ENCODE measurements at places on chromosomes 5 and 9.

- no peak for DNase-seq
These were observed at the start of gene BTNL9 for GRCh38 chr5:181039931-181040630. BTNL9 (plus strand) TSS chr5:181040266; CDS start chr5:181045490, 5,224 bp downstream.

- no peak for DNase-seq
These were observed 66.3 kb downstream of the PSAT1 start for GRCh38 chr9:78363221-78363620.

DNA sequence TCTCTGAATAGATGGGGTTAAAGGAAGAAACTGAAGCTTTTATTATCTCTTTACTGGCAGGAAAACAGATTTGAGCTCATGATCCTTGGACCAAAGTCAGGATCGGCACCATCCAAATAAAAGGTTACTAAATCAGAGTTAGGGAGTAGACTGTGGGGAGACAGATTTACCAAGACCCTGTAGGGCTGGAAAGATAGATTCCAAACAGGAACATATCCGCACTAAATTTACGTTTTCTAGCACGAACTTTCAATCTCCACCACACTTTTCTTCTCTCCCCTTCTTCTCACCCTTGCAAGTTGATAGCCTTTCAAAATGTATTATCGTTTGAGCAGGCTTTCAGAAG is 120.0 kb upstream of the HMHB1 start:
- DNase-seq = no peak

DNA sequence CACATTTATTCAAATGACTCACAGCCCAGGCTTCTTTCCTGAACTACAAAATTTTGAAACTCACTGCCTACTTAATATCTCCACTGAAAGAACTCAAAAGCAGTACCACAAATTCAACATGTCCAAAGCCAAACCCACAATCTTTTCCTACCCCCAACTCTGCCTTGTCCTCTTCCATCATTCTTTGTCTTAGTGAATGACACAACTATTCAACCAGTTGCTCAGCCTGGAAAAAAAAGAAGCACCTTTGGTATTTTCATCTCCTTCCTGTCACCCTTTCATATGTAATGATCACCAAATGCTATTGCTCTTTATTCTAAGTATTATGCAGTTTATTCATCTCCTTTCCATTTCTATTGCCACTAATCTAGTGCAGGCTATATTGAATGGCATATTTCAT is 216.3 kb downstream of the TMEM232 start:
- no peak for DNase-seq

- DNase-seq = no peak
These were observed 11.6 kb downstream of the NAIP start for GRCh38 chr5:71013575-71013974.

- DNase-seq = no peak
These were observed 81.1 kb downstream of the PDZD2 start for GRCh38 chr5:31720004-31720403.

DNA sequence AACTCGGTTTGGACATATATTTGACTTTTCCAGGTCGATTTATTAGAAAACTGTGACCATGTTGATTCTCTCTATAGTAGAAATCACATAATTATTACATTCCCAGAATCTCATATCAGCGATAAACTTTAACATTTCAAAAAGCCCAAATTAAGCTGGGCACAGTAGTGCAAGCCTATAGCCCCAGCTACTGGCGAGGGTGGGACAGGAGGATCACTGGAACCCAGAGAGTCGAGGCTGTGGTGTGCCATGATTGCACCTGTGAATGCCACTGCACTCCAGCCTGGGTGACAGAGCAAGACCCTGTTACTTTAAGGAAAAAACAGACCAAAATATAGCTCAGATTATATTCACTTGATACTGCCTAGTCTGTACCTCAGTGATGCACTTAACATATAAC is 128.9 kb downstream of the CPLANE1 start:
- no peak for DNase-seq

- no peak for DNase-seq
These were observed 821 bp upstream of the VCP start for GRCh38 chr9:35073279-35073612.

DNA sequence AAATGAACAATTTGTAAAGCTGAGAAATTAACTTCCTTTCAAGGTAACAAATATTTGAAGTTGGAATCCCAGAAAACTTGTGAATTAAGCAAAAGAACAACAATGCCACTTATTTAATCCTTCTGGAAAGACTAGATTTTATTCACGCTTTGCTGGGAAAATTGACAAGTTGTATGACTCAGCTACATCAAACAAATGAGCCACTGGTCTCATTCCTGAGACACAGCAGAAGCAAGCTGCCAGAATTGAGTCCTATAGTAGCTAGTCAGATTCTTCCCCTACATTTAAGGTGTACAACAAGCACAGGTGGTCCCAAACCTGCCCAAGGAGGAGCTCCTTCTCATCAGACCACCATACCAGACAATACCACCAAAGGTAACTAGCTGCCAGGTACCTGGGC is 280.7 kb downstream of the SPOCK1 start:
- no peak for DNase-seq

GRCh38 chr5:107476783-107477182 is 194.0 kb downstream of the EFNA5 start:
- no peak for DNase-seq

DNA sequence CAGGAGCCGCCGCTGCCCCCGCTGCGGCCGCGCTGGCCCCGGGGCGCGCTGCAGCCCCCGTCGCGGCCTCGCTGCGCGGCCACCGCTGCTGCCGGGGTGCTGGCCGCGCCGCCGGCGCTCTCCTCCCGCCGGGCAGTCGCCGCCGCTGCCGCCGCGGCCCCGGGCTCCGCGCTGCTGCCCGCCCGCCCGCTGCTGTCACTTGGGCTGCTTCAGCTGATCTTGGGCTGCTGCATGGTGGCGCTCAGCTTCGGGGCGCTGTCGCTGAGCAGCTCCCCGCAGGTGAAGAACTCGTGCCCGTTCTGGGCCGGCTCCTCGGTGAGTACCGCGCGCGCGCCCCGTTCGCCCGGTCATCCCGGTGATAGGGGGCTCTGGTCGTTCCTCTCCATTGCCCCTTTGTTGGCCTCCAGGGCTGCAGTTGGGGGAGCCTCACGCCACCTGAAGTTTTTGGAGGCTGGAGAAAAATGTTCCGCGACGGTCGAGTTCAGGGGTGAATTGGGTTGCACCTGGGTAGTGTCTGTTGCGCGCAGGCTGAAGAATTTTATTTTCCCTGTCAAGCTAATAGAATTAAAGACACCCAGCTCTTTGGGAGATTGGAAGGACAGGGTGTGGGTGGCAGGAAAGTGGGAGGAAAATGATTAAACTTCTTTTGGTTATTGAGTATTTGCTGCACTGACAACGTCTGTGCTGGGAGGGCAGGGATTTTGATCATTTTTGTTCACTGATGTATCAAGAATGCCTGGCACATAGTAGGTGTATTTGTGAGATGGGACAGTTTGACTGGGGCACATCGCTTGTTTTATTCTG is 596 bp downstream of the ENTREP1 start:
- no peak for DNase-seq

Data from stimulated activated CD8-positive, alpha-beta memory T cell treated with anti-CD3 and anti-CD28 coated beads, Interleukin-2, amount 100 ng/mL, for 1 hour (primary cell).